Cardiac muscle cell (in vitro differentiated cells and primary cell): ENCODE measurements at places on chromosomes 16 and 17.

- DNase-seq: no peak
Observed at GRCh38 chr17:62631936-62632924, 4.8 kb downstream of the MRC2 start.

GRCh38 chr17:38890410-38890746, 20.5 kb downstream of the LASP1 start:
- DNase-seq: no peak

GRCh38 chr16:81450783-81451491, 6.3 kb downstream of the CMIP start:
- no peak for DNase-seq

DNA sequence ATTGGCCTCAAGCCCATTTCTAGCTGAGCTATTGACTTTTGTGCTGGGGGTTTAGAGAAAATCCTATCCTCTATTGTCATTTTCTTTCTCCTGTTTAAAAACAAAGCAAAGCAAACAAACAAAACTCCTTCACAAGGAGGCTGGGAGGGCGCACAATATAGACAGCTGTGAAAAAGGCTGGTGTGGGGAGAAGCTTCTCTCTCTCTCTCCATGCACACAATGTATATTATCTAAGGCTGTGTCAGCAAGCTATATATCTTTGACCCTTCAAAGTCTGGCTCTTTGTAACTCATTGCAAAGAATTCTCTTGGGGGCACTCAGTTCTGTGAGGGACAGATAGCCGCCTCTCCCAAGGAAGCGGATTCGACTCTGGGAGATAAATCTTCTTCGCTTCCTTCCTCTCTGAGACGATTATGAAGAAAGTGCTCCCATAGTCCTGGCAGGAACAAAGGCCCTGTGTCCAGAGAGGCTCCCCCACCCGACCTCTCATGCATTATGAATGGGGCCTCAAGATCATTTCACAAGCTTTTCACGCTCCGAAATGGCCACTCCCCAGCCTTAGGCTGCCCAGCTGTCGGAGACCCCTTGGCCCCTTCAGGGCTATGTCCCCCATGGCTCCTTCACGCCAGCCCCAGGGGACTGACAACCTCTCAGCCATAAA, 33.2 kb upstream of the MEAK7 start:
- no peak for DNase-seq

DNA sequence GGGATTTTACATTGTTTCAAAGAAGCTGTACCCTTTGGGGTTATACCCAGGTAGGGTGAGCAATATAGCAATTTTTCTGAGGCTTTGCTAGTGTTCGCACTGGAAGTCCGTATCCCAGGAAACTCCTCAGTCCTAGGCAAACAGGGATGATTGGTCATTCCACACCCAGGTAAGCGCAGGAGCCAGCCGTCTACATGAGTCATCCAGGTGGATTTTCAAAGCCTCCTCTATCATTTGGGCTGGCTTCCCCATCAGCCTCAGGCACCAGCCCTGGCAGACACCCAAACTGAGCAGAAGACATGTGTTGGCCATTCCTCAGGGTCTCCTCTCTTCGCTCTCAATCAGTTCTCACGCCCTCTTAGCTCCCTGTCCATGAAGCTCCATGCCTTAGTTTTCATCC, 135.6 kb downstream of the AIPL1 start:
- no peak for DNase-seq
